ENCODE measurements at places on chromosomes 3 and 15. TPM values are rescaled to one million over a fixed set of nuclear protein-coding genes. Genes with fewer than 3 reads are reported as not detected.

The QRICH1 gene
- 122 TPM for total RNA-seq

The CAMKV gene
- 0.34 TPM for total RNA-seq

The ALDH1A2 gene
- 1.1 TPM for total RNA-seq

The MYO9A gene
- 20.5 TPM for total RNA-seq

The CEMIP gene
- total RNA-seq = 0.04 TPM

The RTF1 gene
- 38.2 TPM for total RNA-seq

The ABCC5 gene
- 9.1 TPM for total RNA-seq

The IL17RB gene
- 1.8 TPM for total RNA-seq

DNA sequence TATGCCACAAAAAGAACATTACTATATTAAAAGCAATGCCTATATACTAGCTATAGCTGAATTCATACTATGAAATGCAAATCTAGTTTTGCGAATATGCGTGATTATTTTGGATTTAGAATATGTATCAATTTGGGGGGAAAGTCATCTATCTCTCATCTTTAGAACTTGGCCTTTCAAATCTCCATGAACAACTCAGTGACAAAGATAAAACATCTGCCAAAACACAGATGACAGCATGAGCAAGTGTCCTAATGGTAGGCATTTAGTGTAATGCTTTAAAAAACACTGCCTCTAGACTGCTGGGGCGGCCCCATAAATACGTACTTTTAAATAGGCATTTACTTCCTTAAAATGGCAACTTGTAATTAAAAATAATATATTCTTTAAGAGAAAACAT lies 2.7 kb downstream of the CD47 start:
- no peak overlapping the region for H3K27ac ChIP-seq
- no peak for ATAC-seq
- peaks cover 32% of the 10 kb centered on the region for H3K36me3 ChIP-seq

GRCh38 chr3:187902936-187903335 lies 157.7 kb upstream of the BCL6 start:
- H3K27me3 ChIP-seq = no peaks in the 10 kb centered on the region
- no peaks in the 10 kb centered on the region for H3K36me3 ChIP-seq
- H3K27ac ChIP-seq = no peak overlapping the region
- no peak for ATAC-seq
- H3K4me3 ChIP-seq = no peak overlapping the region
- no peaks in the 10 kb centered on the region for H3K4me1 ChIP-seq

DNA sequence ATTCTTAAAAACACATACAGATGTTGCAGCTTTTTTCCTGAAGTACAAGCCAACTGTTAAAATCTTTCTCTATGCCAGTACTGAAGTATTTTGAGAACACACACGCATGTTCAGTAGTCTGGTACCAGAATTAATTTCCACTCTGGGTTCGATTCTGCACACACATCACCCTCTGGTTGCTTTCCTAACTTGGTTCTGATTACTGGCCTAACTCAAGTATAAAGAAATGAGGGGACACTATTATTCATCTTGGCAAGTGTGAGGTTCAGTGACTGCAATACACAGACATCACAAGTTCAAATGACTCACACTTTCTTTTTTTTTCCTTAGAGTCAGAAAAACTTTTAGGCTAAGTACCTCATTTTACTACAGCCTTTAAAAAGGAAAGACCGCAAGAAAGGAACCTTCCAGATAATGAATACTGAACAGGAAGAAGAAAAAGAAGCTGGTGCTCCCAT lies 37.4 kb upstream of the LDHAL6B start:
- H3K4me3 ChIP-seq = no peak overlapping the region
- ATAC-seq = peak; percentile 75
- no peaks in the 10 kb centered on the region for H3K27me3 ChIP-seq
- no peaks in the 10 kb centered on the region for H3K36me3 ChIP-seq
- H3K27ac ChIP-seq = peak overlapping the region; percentile 34
- H3K4me1 ChIP-seq = no peaks in the 10 kb centered on the region

- H3K36me3 ChIP-seq = peaks cover 23% of the 10 kb centered on the region
- no peaks in the 10 kb centered on the region for H3K27me3 ChIP-seq
- no peak overlapping the region for H3K4me3 ChIP-seq
- peaks cover 5% of the 10 kb centered on the region for H3K4me1 ChIP-seq
- no peak overlapping the region for H3K27ac ChIP-seq
Observed at GRCh38 chr3:188345223-188345622, 191.3 kb downstream of the LPP start.

- no peaks in the 10 kb centered on the region for H3K36me3 ChIP-seq
- H3K4me3 ChIP-seq = no peak overlapping the region
- H3K27ac ChIP-seq = no peak overlapping the region
- peaks cover 29% of the 10 kb centered on the region for H3K27me3 ChIP-seq
Observed at GRCh38 chr15:34815836-34816235, 20.5 kb upstream of the ACTC1 start.

DNA sequence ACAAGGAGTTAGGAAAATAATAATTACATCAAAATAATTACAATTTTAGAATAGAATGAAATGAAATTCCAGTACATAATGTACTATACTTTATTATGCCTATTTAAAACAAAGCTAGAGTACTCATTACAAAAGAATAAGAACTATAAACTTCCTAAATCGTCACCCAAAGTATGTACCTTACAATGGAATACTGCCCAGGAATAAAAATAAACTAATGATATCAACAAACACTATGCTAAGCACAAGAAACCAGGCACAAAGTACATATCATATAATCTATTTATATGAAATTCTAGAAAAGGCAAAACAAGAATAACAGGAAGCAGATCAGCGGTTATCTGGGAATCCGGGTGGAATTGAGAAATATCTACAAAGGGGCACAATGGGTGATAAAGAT lies 84.7 kb downstream of the MYO9A start:
- peaks cover 4% of the 10 kb centered on the region for H3K4me1 ChIP-seq
- no peaks in the 10 kb centered on the region for H3K27me3 ChIP-seq
- no peak overlapping the region for H3K27ac ChIP-seq
- peaks cover 19% of the 10 kb centered on the region for H3K36me3 ChIP-seq
- no peak for ATAC-seq
- H3K4me3 ChIP-seq = no peak overlapping the region

DNA sequence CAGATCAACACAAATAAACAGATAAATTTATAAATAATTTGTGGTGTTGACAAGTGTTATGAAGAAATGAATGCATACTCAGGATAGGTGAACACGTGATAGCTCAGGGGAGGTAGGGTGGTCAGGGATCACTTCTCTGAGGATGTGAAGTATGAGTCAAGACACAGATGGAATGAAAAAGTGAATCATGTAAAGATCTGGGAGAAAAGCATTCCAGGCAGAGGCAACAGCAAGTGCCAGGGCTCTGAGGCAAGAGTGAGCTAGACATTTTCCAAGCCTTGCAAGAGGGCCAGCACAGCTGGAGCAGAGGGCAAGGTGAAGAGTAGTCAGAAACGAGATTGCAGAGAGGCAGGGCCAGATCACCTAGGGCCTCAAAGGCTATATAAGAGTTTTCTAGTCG lies 177.8 kb downstream of the WNT5A start:
- H3K27me3 ChIP-seq = no peaks in the 10 kb centered on the region
- H3K4me3 ChIP-seq = no peak overlapping the region
- no peak overlapping the region for H3K27ac ChIP-seq
- no peaks in the 10 kb centered on the region for H3K4me1 ChIP-seq
- ATAC-seq = no peak

DNA sequence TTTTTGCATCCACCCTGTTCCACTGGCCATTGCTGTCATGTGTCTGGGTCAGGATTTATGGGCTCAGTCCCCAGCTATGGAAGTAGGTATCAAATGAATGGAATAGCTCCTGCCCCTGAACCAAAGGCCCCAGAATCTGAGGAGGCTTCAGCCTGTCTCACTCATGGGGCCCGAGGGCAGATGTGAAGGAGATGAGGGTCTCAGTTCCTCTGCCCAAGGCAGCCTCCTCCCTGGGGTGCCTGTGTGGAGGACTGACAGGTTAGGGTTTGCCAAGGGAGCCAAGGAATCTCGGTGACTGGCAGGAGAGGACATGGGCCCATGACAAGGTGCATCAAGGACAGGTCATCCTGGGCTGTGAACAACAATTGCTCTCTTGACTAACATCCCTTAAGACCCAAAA lies 70.4 kb downstream of the CPN2 start:
- ATAC-seq = no peak
- H3K27me3 ChIP-seq = peaks cover 4% of the 10 kb centered on the region
- H3K4me3 ChIP-seq = no peak overlapping the region

- H3K4me1 ChIP-seq = no peaks in the 10 kb centered on the region
- H3K27me3 ChIP-seq = no peaks in the 10 kb centered on the region
- no peak for ATAC-seq
- no peaks in the 10 kb centered on the region for H3K36me3 ChIP-seq
- no peak within 1 kb of the TSS for H3K27ac ChIP-seq
Observed at GRCh38 chr3:1092771-1093170, at the start of gene CNTN6. TSS of gene CNTN6 (plus strand) at chr3:1093024. CDS start at chr3:1148009, 54,985 bp downstream.

DNA sequence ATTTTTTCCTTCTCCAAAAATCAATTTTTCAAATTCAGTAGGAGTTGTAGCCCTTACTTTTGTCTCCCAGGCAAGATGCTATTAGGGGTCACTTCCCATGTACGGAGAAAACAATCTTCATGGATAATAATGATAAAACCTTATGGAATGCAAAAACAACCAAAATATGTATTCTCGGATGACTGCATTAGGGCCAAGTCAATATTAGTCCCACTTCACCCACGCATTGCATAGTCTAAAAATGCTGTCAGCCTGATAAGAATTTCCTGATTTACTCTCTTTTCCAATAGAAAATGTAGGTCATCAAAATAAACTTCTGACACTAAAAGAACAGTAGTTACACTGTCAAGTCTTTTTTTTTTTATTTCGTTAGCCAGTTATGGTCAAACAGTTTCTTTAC lies 2.7 kb downstream of the VGLL3 start:
- no peak overlapping the region for H3K27ac ChIP-seq
- no peak for ATAC-seq
- H3K27me3 ChIP-seq = peaks cover 13% of the 10 kb centered on the region

GRCh38 chr3:115022199-115022598 lies 124.9 kb downstream of the ZBTB20 start:
- no peak overlapping the region for H3K4me3 ChIP-seq
- peaks cover 5% of the 10 kb centered on the region for H3K4me1 ChIP-seq
- no peak for ATAC-seq
- no peaks in the 10 kb centered on the region for H3K27me3 ChIP-seq

DNA sequence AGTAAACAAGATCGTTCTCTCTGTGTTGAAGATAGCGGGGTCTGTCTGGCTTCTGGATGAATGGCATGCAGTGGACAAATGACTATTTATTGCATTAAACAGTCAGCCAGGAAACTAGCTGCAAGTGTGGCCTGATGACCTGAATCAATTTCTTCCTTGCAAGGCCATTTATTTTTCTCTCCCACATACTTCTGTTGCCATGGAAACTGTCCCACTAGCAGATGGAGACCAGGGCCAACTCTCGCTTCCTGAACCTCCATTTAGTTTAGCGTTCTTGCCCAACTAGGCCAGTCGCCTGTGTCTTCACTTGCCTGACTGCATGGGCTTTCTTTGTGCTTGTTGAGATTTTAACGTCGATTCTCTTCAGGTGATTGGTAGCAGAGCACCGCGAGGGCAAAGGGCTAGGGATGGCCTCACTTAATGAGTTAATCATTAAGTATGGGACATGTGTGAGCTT lies 27.6 kb downstream of the LMCD1 start:
- no peak overlapping the region for H3K27ac ChIP-seq
- no peaks in the 10 kb centered on the region for H3K4me1 ChIP-seq
- H3K27me3 ChIP-seq = peaks cover 13% of the 10 kb centered on the region
- no peak overlapping the region for H3K4me3 ChIP-seq
- no peak for ATAC-seq

GRCh38 chr15:90082140-90082715 lies 20.0 kb downstream of the IDH2 start:
- H3K36me3 ChIP-seq = peaks cover 33% of the 10 kb centered on the region
- ATAC-seq = no peak
- peaks cover 7% of the 10 kb centered on the region for H3K4me1 ChIP-seq
- H3K4me3 ChIP-seq = no peak overlapping the region

- no peaks in the 10 kb centered on the region for H3K4me1 ChIP-seq
- H3K36me3 ChIP-seq = no peaks in the 10 kb centered on the region
- H3K27ac ChIP-seq = no peak overlapping the region
- H3K27me3 ChIP-seq = no peaks in the 10 kb centered on the region
Observed at GRCh38 chr3:144809380-144809779, 837.8 kb downstream of the DIPK2A start.

DNA sequence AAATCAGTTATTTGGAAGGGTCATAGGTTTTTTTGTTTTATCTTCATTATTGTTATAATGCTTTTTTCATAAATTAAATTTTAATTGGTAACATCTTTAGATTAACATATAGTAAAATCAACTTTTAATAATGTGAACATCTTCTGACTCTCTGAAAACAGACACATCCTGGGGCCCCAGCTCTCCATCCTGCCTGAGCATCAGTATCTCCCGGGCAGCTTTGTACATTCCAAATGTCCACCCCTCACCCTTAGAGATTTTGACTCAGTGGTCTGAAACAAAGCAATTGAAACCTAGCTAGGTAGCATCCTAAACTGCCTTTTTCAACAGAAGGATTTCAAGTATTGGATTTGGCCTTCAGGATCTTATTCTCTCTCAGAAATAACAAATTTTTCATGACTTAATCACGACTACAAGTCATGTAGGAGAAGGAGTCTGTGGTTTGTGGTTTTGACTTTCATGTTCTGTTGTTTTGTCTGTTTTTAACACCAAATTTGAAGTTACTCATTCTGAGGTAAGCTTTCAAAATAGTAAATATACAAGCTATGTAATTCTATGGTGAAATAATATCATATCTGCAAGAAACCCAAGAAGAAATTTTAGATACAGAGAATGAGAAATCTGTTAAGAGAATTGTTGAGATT lies 147.3 kb upstream of the UBE2E2 start:
- peak; percentile 63 for ATAC-seq
- H3K4me1 ChIP-seq = no peaks in the 10 kb centered on the region
- no peak overlapping the region for H3K27ac ChIP-seq
- H3K27me3 ChIP-seq = no peaks in the 10 kb centered on the region
- no peaks in the 10 kb centered on the region for H3K36me3 ChIP-seq

GRCh38 chr15:68047826-68048225 lies 6.3 kb upstream of the PIAS1 start:
- H3K27me3 ChIP-seq = peaks cover 15% of the 10 kb centered on the region
- H3K27ac ChIP-seq = no peak overlapping the region
- H3K4me1 ChIP-seq = no peaks in the 10 kb centered on the region

- peaks cover 30% of the 10 kb centered on the region for H3K4me1 ChIP-seq
- H3K27ac ChIP-seq = peak overlapping the region; percentile 80
- peak overlapping the region; percentile 19 for H3K4me3 ChIP-seq
- H3K36me3 ChIP-seq = peaks cover 40% of the 10 kb centered on the region
Observed at GRCh38 chr3:49388289-49388820, 23.4 kb downstream of the RHOA start.

DNA sequence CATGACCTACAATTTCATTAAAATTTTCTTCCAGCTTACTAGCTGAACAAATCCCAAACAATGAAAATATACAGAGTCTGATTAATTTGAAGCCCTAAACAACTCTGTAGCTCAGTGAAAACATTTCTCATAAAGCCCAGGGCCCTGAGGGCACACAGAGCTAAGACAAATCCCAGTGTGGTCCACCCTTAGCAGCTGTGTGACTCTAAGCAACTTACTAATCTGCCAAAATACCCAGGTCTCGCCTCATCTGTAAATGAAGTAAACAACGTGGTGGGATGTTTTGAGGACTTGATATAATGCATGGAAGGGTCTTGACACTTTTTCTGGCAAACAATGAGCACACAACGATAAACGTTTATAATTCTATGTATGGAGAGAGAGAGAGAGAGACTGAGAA lies 158.4 kb downstream of the FHIT start:
- no peak overlapping the region for H3K4me3 ChIP-seq
- H3K27ac ChIP-seq = no peak overlapping the region
- no peaks in the 10 kb centered on the region for H3K4me1 ChIP-seq
- no peaks in the 10 kb centered on the region for H3K27me3 ChIP-seq
- no peaks in the 10 kb centered on the region for H3K36me3 ChIP-seq

GRCh38 chr15:22952796-22953579 lies 27.2 kb downstream of the CYFIP1 start:
- no peak for ATAC-seq
- H3K27ac ChIP-seq = no peak overlapping the region
- no peaks in the 10 kb centered on the region for H3K36me3 ChIP-seq

All from activated T-helper 17 cell treated with anti-CD3 and anti-CD28 coated beads, Interleukin-2, amount 50 U/mL, for 72 hours (primary cell).